ENCODE measurements at places on chromosomes 13 and 19.

- DNase-seq: no peak
Observed at GRCh38 chr19:2212861-2213711, 23.0 kb downstream of the PLEKHJ1 start.

DNA sequence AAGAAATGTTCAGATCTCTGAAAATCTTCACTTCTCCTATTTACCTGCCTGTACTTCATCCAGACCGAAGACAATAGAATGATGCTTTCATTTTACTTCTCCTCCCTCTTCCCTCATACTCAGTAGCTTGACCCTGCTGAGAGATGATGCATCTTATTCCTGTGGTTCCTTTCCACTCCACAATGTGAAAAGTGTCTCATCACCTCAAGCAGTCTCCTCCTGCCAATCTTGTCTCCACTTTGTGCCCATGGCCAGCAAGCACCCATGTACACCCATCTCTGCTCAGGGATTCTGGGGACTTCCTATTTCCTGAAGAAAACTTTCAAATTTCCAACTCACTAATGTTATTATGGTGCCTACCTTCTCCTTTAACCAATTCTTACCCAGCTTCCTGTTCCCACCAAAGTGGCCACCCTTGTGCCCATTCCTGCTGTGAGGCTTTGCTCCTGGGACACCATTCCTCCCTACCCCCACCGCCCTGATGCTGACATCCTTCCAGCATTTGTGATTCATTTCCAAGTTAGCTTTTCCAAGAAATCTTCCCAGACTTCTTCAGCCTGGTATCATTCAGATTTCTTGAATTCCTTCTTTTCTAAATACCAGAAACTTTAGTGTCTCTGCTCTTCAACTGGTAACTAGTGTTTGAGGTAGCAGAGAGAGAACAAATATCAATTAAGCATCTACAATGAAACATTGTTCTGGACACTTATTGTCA, 212.5 kb downstream of the POSTN start:
- DNase-seq: no peak

- peak; percentile 90 for DNase-seq
Observed at GRCh38 chr19:12975221-12975741, 5.9 kb downstream of the DAND5 start.

- no peak for DNase-seq
Observed at GRCh38 chr13:114226088-114226487, 8.6 kb upstream of the CDC16 start.

DNA sequence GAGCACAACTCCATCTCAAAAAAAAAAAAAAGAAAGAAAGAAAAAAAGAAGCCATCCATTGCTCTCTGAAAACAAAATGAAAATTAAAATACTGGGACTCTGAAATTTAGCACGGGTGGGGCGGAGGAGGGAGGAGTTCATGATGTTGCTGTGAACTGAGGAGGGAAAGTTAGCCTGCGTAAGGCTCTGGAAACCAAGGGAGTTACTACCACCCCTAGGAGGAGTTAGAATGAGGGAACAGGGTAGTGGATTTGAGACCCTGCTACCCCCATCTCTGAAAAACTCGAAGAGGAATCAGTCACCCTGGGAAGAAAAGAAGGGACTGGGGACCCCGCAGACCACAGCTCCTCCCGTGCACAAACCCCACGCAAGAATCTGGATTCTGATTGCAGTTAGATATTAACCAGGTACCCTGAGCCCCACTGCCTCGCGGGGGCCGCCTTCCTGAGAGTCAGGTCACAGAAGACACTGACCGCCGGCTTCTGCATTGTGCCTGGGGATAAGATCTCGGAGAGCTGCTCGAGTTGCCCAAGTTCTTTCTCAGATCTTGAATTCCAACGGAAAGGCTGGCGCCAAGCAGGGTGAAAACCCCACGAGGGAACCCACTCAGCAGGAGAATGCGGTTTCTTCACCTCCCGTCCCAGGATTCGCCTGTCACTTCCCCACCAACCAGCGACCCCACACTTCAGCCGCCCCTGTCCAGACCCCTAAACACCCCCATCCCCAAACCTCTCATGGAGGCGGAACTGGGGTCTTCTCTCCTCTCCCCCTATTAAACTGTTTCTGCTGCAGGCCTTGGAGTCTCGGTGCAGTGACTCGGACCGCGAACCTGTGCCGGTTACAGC, 870 bp downstream of the ZNF442 start:
- DNase-seq: no peak

GRCh38 chr19:49713236-49713845, 22.4 kb downstream of the CPT1C start:
- no peak for DNase-seq

- DNase-seq: no peak
Observed at GRCh38 chr13:95862408-95862807, 185.5 kb downstream of the DNAJC3 start.

- DNase-seq: no peak
Observed at GRCh38 chr19:51560339-51560738, 10.7 kb upstream of the ZNF175 start.

GRCh38 chr19:46497773-46498172, 2.1 kb upstream of the PNMA8B start:
- DNase-seq: no peak

DNA sequence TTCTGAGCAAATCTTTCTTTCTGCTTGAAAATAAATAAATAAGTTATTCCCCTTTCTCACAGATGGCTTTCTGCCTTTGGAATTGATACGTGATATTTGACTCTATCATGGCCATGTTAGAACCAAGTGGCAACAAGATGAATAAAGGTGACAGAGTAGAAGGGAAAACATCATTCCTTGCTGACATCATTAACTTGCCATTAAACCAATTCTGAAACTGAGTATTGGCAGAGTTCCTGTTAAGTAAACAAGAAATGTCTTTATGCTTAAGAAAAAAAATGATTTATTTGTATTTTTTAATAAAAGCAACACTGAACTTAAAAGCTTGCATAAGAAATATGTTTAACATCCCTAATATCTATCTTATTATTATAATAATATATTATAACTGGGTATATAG, 828.1 kb downstream of the PCDH9 start:
- DNase-seq: peak; percentile 62

DNA sequence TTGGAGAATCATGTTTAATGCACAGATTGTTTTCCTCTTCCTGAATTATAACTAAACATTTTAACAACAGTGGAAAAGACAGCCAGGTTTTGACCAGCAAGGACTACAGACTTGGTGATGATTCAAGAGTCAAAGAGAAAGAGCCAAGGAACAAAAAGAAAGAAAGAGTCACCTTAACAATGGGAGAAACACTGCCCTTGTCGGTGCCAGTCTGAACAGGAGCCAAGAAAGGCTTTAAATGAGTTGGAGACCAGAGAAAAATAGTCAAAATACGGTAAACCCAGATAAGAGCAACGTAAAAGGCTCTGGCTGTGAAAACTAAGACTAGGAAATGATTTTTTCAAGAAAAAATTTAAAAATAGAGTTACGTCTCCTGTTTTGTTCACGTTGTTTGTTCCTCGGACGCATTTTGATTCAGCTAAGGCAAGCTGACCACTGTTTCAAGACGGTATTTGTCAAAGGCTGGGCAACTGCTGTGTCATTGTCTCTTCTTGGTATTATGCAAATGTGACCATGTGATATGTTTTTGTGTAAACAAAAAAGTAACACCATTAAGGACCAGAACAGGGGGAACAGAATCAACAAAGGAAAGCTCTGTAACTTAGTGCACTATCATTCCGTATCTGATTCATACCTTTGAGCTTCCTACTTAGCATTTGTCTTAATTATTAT, 634.5 kb downstream of the LIG4 start:
- no peak for DNase-seq

- DNase-seq: no peak
Observed at GRCh38 chr13:113801289-113801961, 42.4 kb downstream of the TMEM255B start.

DNA sequence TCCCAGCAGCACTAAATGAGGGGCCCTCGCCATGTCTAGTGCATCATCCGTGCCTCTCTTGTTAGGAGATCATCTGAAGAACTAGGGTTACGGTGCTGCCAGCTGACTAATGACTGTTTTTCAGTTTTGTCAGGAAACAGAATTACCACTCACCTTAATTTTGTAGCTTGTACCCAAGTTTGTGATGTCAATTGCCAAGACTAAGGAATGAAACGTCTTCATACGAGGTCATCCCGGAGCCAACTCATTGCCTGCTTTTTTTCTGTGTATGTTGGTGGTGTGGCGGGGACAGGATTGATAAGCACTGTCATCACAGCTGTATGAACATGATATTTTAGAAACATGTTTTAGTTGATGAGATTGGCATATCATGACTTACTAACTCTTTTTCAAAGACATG, 100.6 kb downstream of the TNFRSF19 start:
- no peak for DNase-seq

DNA sequence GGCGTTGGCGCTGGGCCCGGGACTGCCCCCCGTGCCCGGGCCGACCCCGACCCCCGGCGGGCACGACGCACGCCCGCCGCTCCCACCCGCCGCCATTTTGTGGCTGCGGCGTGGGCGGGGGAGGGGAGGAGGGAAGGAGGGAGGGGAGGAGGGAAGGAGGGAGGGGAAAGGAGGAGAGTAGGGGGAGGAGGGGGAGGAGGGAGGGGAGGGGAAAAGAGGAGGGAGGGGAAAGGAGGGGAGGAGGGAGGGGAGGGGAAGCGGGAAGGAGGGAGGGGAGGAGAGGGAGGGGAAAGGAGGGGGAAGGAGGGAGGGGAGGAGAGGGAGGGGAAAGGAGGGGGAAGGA, at the start of gene BTBD2:
Gene BTBD2, minus strand, starts transcription at position 107 of the 343 bp plus-strand sequence. Its CDS starts 11 bp downstream, at position 96.
- peak; percentile 56 for DNase-seq

DNA sequence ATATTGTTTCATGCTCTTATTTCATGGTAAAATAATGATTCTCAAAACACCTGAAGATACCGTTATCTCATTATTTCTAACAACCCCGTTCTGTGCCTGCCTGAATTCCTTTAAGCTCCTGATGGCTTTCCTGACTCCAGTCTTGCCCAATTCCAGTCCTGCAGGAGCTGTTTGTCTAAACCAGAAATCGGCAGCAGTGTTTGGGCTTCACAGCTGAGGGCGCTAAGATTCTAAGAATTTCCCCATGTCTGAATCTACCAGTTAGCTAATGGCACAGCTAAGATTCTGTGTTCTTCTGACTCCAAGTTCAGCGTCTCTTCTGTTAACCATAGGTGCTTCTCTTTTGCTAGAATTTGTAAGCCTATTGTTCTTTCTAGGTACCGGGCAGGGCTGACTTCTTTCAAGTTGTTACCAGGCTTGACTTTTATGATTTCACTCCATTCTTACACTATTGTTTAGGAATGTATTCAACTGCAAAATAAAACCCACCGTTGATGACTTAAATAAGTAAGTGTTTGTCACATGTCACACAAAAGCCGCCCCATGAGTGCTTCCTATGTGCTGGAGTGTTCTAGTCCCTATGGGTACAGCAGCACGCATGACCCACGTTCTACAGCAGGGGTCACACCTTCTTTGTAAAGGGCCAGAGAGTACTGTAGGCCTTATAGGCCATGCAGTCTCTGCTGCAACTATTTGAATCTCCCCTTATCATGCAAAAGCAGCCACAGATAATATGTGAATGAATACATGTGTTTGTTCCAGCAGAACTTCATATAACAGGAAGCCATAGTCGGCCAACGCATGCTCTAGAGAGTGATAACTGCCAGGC, 168.3 kb upstream of the RNF113B start:
- DNase-seq: no peak

DNA sequence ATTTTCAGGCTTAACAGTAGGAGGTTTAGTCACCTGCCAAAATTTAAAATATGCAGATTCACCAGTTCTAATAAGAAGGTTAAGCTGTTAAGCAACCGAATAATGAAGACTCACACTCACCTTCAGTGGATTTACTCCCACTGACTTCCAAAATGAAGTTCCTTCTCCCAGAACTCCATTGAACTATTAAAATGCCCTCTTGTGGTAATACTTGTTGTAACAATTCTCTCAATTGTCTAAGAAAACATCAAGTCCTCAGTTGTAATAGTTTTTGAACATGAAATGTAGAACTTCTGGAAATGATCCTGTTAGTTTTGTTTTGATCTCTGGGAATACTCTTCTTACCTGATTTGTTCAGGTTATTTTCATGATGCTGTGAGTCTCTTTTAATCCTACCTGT, 522.0 kb upstream of the ATXN8OS start:
- peak; percentile 20 for DNase-seq

- no peak for DNase-seq
Observed at GRCh38 chr13:74061926-74062595, 72.1 kb downstream of the KLF12 start.

DNA sequence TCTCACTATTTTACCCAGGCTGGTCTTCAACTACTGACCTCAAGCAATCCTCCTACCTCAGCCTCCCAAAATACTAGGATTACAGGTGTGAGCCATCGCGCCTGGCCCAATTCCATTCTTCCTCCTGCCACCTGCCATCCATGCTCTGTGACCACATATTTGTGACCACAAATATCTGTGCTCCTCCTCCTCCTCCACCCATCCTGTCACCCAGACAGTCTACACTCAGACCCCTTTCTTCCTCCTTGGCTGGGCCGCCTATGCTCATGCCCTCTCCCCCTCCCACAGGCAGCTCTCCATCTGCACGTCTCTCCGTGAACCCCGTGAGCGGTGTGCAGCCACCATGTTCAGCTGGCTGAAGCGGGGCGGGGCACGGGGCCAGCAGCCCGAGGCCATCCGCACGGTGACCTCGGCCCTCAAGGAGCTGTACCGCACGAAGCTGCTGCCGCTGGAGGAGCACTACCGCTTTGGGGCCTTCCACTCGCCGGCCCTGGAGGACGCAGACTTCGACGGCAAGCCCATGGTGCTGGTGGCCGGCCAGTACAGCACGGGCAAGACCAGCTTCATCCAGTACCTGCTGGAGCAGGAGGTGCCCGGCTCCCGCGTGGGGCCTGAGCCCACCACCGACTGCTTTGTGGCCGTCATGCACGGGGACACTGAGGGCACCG, 3.2 kb downstream of the EHD2 start:
- no peak for DNase-seq

DNA sequence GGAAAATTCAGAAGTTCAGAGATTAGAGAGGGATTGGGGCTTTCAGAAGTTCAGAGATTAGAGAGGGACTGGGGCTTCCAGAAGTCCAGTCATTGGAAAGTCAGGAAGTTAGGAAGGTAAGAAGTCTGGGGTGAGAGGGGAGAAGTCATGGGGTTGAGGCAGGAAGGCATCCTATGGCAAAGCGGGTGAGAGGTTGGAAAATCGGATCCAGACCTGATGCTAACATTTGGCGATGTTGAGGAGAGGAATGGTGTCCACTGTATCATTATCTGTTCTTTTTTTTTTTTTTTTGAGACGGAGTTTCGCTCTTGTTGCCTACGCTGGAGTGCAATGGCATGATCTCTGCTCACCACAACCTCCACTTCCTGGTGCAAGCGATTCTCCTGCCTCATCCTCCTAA, 11.1 kb downstream of the SYT3 start:
- DNase-seq: no peak

DNA sequence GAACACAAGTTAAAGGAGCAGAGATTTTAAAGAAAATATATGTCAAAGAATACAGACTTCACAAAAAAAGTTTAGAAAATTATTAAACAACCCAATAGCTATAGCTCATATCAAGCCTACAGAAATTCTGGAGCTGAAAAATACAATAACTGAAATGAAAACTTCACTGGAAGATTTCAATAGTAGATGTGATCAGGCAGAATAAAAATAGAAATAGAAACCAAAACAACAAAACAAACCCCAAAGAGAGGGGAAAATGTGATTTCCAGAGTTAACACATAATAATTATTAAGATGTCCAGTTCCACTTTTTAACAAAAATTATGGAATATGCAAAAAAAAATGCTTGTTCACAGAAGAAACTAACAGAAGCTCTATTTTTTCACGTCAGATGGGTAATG, 23.6 kb downstream of the LRRC63 start:
- no peak for DNase-seq

- no peak for DNase-seq
Observed at GRCh38 chr19:17778251-17778967, 16.5 kb upstream of the B3GNT3 start.
